Fibroblast of villous mesenchyme (primary cell): ENCODE measurements at places on chromosomes 3 and 15. TPM values are rescaled to one million over a fixed set of nuclear protein-coding genes. Genes with fewer than 3 reads are reported as not detected.

GRCh38 chr15:64429448-64429847 is 30.9 kb upstream of the ZNF609 start:
- DNase-seq, result no peak

GRCh38 chr15:33154351-33155166 is 40.0 kb downstream of the FMN1 start:
- DNase-seq, result peak; percentile 56

DNA sequence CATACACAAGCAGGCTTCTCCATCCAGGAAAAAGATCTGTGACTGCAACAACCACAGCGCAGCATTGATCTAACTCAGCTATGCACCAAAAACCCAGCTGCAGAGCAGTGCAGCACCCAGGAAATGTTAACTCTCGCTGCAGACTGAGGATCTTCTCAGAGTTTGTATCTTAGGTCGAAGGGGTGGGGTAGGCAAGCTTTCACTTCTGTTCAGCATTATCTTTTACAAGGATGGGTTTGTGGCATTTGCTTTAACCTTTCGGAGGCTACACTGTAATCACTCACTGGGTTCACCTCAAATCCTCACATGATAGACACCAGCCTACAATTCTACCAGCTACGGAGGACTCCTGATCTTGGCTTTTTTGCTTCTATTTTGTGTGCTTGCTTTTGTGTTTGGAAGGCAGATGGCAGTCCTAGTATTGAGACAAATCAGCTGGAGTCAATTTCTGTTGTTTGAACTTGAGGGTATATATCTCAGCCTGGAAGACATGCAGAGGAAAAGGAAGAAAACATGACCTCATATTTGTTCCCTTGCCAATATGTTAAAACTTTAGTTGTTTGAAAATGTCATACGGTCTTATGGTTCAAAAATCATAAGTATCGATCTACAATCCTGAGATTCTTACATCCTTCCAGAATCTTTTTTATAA is 25.2 kb downstream of the LRRK1 start:
- peak; percentile 38 for DNase-seq

DNA sequence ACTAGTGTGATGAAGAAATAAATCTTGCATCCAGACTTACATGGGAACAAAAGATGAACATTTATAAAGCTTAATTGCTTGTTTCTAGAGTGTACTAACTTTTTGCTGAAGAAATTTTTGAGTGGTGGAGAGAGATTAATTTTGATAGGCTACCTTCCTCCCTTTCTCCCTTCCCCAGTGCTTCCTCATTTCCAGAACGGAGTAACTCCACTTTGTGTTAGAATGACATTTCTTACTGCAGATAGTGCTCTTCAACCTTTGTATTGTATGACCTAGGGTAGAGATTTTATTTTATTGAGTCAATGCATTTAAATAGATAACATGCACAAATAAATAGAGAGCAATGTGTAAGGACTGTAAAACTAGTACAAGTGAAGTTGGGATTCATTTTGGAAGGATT is 1.9 kb downstream of the ATP1B3 start:
- no peak for DNase-seq

DNA sequence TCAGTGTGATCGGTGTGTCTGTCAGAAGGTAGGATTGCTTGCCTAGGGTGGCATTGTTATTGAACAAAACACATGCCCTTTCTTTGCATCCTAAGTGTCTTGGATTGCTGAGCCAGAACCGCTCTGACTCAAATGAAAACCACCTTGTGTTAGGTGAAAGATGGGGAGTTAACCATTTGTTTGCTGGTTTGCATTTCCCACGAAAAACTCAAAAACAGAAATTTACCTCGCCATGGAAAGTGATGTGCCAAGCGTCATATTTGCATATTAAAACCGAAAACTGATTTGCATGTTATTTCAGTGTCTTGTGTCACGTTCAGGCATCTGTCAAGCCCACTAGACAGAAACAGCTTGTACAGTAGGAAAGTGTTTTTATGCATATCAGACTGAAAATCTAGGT is 474.6 kb upstream of the TPRG1 start:
- no peak for DNase-seq

- DNase-seq, result no peak
These were observed 17.3 kb upstream of the SCAMP5 start for GRCh38 chr15:74978077-74978476.

- DNase-seq, result no peak
These were observed 87.9 kb downstream of the ZNF609 start for GRCh38 chr15:64548235-64548634.

DNA sequence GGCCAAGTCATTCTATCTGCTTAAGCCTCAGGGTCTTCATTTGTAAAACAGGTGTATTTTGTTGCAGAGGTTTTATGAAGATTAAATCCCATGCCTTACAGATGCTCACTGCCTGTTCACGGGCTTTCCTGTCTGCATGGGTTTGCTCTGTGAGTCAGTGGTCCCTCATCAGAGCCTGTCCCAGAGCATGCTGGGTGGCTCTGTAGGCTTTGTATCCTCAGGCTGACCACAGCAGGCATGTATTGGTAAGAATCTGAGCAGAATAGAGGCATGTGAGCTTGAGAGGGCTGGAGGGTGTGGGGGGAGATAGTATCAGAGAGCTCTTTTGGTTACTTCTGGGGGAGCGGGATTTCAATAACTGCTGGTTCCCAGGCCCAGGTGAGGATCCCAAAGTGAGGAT is 45.4 kb upstream of the PLXNA1 start:
- DNase-seq, result no peak

DNA sequence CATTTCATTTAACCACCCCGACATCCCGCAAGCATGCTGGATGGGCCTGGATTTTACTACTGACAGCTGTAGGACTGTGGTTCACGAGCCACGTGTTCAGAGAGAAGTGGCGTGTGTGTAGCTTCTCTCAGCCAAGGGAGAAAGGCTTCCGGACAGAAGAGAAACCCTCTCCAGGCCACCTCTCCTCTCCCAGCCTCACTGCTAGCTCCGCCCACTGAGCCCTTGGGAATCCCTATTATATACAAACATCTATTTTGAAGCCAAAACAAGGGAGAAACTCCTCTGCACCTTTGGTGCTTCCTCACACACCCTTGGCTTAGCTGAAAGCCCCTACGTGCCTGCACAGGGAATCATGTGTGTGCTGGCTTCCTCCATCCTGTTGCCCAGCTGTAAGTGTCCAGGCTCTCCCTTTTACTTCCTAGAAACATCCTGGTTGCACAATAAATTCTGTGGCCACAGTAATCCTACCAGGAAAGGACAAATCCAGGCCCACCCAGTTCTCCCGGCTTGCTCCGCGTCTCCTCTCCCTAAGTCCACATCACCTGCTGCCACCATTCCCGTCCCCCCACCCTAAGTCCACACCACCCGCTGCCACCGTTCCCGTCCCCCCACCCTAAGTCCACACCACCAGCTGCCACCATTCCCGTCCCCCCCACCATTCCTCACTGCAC is 30.5 kb downstream of the PCSK6 start:
- peak; percentile 91 for DNase-seq

DNA sequence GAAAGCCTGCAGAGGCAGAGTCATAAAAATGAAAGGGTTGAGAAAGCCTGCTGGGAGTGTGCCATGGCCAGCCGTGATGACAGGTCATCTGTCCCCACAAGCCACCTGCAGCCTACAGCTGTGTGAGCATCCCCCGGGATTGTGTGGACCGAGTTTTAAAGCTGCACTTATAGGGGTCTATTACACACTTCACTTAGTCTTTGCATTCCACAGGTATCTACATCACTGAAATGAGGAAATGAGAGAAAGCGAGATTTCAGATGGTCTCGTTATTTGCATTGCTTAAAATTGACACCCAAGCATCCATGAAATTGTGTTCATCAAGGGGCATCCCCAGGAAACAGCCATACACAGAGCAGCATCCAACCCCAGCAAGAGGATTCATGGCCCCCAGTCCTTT is 137.6 kb upstream of the TRIM42 start:
- DNase-seq, result no peak

The HHLA2 gene
- total RNA-seq, result not detected in 2 replicates

The SLCO2A1 gene
- total RNA-seq, result 0.32 and 0.43 TPM in 2 replicates

- no peak for DNase-seq
These were observed 25.1 kb downstream of the ETV5 start for GRCh38 chr3:186083746-186084145.

GRCh38 chr3:39605837-39606236 is 138.4 kb downstream of the MOBP start:
- no peak for DNase-seq

- DNase-seq, result no peak
These were observed 427.1 kb upstream of the DPH6 start for GRCh38 chr15:35973029-35973428.

The ATXN7 gene
- 12.9 and 14.7 TPM in 2 replicates for total RNA-seq

DNA sequence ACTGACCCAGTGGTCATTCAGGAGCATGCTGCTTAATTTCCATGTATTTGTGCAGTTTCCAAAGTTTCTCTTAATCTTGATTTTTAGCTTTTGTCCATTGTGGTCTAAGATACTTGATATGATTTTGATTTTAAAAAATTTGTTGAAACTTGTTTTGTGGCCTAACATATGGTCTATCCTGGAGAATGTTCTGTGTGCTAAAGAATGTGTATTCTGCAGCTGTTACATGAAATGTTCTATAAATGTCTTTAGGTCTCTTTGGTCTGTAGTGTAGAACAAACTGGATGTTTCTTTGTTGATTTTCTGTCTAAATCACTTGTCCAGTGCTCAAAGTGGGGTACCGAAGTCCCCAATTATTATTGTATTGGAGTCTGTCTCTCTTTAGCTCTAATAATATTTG is 17.4 kb downstream of the CEP63 start:
- no peak for DNase-seq

DNA sequence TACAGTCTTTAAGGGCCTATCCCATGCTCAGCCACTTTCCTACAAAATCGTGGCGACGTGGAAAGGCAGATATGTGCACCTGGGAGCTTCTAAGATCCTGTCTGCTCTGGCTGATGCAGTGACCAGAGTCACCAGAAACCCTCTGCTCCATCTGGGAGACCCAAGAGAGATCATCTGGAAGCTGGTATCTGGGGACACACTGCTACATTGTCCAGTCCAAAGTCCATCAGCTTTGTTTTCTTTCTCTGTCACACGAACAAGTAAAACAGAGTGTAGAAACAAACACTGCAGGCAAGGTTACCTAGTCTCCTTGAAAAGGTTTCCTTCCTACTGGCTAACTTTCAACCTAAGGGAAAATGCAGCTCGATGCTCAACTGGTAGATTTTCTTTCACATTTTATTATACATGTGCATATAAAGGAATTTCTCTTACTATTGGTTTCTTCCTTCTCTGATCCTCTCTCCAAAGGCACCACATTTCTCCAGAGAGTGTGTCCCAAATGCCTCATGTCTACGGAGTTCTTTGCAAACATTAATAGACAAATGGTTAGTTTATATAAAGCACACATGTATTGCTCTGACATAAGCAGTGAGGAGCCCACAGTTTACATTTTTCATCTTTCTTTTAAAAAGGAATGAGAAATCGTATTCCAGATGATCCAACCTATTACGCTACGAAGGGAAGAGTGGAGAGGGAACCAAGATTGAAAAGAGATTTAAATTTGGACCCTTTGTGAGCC is 8.3 kb upstream of the GREM1 start:
- no peak for DNase-seq

DNA sequence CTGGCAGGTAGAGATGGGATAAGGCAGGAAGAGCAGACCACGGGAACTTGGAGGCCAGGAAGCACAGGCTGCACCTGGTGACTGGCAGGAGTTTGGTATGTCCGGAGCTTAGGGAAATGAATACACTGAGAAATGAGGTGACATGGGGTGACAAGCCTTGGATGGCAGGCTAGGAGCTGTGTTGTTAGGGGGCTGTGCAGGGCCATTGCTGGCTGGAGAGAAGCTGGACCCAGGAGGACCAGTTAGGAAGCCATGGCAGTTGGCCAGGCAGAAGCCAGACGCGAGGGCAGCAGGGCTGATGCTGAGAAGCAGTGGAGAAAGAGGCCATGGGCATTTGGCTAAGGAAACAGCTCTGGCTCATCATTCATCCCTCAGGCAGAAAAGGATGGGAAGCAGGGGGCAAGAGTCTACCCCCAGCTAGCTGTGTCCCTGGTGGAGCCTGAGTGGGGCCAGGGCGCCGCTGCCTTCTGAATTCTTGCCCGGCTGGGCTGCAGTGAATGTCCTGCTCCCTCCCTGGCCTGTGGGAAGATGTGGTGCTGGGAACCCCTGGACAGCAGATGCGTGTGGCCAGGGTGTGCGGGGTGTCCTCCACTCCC is 255.8 kb downstream of the FAM43A start:
- DNase-seq, result no peak

- peak; percentile 50 for DNase-seq
These were observed 116.1 kb upstream of the SLC7A14 start for GRCh38 chr3:170701696-170702678.

The LRRC34 gene
- total RNA-seq, result 3.5 and 4.3 TPM in 2 replicates

DNA sequence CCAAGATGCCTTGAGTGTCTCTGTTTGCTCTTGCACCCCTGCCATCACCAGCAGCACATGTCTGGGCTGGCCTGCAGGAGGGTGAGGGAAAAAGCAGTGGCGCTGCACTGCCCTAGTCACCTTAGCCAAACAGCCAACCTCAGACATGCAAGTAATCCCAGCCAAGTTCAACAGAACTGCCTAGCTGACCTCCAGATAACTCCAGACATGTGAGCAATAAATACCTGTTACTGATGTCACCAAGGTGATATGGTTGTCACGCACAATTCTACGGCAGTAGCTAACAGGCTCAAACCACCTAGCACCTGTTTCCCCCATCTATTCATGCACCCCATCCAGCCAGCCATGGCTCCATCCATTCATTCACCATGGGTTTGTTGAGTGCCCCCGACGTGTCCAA is 99.9 kb downstream of the SRGAP3 start:
- DNase-seq, result no peak

The CAPN3 gene
- 0.64 and 2.6 TPM in 2 replicates for total RNA-seq

DNA sequence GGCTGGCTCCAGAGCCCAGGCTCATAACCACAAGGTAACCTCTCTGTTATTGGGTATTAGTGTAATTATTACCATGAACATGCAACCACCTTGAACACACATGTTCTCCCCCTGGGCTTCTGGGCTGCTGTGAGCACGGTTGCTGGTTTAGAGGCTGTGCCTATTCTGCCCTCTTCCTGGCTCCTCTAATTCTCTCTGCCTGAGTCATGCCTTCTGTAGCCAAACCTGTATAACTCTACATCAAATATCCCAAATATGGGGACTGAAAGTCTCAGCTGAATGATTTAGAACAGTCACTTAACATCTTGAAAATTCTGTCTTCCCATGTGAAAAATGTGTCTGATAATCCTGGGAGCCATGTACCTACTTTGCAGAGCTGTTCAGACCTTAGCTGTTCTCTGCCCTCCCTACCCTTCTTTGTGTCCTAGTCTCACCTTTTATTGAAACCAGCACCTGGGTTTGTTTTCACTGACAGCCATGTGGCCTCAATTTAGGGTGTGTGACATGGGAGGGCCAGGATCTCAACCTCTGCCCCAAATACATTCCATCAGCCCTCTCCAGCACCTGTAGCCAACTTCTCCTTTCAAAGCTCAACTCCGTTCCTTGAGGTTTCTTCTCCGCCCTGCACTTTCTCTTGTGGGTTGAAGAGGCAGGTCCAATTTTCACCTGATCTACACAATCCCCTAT is 60.7 kb downstream of the PDZRN3 start:
- DNase-seq, result no peak

The ABI3BP gene
- total RNA-seq, result 4.2 and 7.8 TPM in 2 replicates

The RBPMS2 gene
- total RNA-seq, result under 0.01 TPM in 1 of 2 replicates, not detected in the other

- DNase-seq, result no peak
These were observed 883.0 kb upstream of the NR2F2 start for GRCh38 chr15:95447486-95447885.

The EIF4E3 gene
- total RNA-seq, result 0.43 and 0.64 TPM in 2 replicates

The TUBGCP5 gene
- 21.3 and 31.1 TPM in 2 replicates for total RNA-seq
